Spleen (tissue), 13 donors: ENCODE measurements at places on chromosomes 3 and 15. TPM values are rescaled to one million over a fixed set of nuclear protein-coding genes. Genes with fewer than 3 reads are reported as not detected.

ALDH1A3 gene
- 22.3 TPM for total RNA-seq

GRCh38 chr15:29623116-29623639 lies 199.1 kb downstream of the TJP1 start:
- H3K27me3 ChIP-seq = no peaks in the 10 kb centered on the region
- no peak overlapping the region for H3K27ac ChIP-seq
- no peaks in the 10 kb centered on the region for H3K36me3 ChIP-seq
- no peak overlapping the region for H3K4me3 ChIP-seq
- DNase-seq = no peak

- H3K36me3 ChIP-seq = peaks cover 9% of the 10 kb centered on the region
- DNase-seq = no peak
- H3K4me1 ChIP-seq = no peaks in the 10 kb centered on the region
- H3K4me3 ChIP-seq = no peak overlapping the region
Measured at GRCh38 chr3:68997887-68998286, 15.6 kb downstream of the EOGT start.

GRCh38 chr3:40477666-40478065 lies 744 bp downstream of the ZNF619 start:
- H3K4me3 ChIP-seq = peak overlapping the region; percentile 62
- no peak for DNase-seq
- H3K27ac ChIP-seq = no peak overlapping the region
- H3K4me1 ChIP-seq = peaks cover 4% of the 10 kb centered on the region
- peaks cover 2% of the 10 kb centered on the region for H3K36me3 ChIP-seq
